ENCODE measurements at places on chromosomes 16 and 17.

GRCh38 chr16:70378869-70379493, 32.3 kb downstream of the DDX19A start:
- no peak overlapping the region for H3K27ac ChIP-seq
- H3K4me1 ChIP-seq: peaks cover 18% of the 10 kb centered on the region
- H3K4me3 ChIP-seq: peak overlapping the region; percentile 94
- peaks cover 40% of the 10 kb centered on the region for H3K36me3 ChIP-seq

DNA sequence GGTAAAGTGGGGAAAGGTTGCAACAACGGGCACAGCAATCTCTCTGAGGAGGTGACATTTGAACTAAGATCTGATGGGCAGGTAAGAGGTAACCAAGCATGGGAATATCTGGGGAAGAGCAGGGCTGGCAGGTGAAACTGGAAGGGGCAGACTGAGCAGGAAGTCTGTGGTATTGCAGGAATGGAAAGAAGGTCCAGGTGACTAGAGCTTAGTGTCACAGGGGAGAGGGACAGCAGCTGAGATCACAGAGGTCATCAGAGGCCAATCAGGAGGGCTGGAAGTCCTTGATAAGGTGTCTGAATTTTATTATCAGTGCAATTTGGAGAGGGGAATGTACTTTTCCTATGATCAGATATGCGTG, 73.3 kb upstream of the DHX40 start:
- H3K27ac ChIP-seq: no peak overlapping the region
- no peak overlapping the region for H3K4me3 ChIP-seq
- no peak for DNase-seq
- H3K4me1 ChIP-seq: peaks cover 6% of the 10 kb centered on the region
- H3K36me3 ChIP-seq: no peaks in the 10 kb centered on the region
- peaks cover 22% of the 10 kb centered on the region for H3K27me3 ChIP-seq

DNA sequence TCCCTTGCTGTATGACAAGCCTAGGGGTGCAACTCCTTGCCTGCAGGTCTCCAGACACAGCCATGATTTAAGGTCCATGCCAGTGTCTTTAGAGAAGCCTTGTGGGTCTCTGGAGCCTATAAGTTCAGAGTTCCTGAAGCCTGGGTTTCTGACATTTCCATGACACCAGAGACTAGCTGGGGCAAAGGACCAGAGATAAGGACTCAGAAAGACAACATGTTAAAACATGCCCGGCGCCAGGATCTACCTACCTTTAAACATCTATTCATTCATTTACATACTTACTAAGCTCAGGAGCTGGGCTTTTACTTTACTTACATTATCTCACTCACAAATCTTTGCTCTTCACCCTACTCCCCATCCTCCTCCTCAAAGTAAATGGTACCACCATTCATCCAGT, 1.5 kb downstream of the MRPL27 start:
- peaks cover 32% of the 10 kb centered on the region for H3K4me1 ChIP-seq
- no peak overlapping the region for H3K27ac ChIP-seq
- peaks cover 42% of the 10 kb centered on the region for H3K36me3 ChIP-seq
- DNase-seq: no peak

GRCh38 chr17:50062293-50063243, 6.7 kb downstream of the ITGA3 start:
- no peaks in the 10 kb centered on the region for H3K36me3 ChIP-seq
- DNase-seq: no peak
- peaks cover 45% of the 10 kb centered on the region for H3K4me1 ChIP-seq
- H3K27me3 ChIP-seq: peaks cover 34% of the 10 kb centered on the region
- no peak overlapping the region for H3K27ac ChIP-seq
- H3K4me3 ChIP-seq: no peak overlapping the region

DNA sequence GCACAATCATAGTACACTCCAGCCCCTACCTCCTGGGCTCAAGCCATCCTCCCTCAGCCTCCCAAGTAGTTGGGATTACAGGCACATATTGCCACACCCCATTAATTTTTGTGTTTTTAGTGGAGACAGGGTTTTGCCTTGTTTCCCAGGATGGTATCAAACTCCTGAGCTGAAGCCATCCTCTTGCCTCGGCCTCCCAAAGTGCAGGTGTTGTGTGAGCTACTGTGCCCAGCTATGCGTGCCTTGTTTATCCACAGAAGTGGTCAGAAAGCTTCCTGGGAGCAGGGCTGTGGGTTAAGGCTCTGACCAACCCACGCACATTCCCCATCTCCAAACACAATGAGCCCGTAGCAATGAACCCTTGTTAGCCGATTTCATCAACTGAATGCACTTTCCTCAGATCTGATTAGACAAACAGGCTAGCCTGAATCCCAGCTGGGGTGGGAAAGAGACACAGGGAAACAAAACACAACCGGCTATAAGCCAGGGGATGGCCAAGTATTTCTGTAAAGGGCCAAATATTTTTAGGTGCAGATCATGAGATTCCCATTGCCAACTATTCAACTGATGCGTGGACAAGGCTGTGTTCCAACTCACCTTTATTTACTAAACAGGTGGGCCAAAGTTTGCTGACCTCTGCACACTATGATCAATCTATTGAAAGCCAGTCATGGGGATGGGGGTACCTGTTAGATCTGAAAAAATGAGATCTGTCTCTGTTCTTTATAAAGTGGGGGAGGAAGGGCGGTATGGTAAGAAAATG, 193.6 kb downstream of the CPPED1 start:
- H3K4me1 ChIP-seq: no peaks in the 10 kb centered on the region
- DNase-seq: no peak
- H3K4me3 ChIP-seq: no peak overlapping the region
- peaks cover 7% of the 10 kb centered on the region for H3K27me3 ChIP-seq

DNA sequence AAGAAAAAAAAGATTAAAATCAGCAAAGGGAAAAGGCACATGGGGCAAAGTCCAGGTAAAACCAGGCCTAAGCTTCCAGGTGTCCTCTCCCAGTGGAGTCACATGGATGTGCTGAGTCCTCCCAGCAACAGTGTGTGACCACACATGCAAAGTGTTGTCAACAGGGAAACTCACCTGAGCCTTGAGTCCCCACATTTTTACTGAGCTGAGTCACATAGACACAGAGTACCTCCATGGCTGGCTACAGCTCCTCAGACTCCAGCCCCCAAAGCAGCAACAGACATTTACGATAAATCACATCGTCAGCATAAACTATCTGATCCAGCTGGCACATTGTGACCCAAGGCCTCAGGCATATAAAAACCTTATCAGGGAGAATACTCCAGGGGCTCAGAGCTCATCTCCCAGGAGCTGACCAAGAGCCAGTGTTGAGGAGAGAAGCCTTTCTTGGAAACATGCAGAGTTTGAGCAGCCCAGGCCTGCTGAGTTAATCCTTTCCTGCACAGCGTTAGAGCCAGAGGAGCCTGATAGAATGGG, 20.5 kb downstream of the ERCC4 start:
- DNase-seq: no peak
- no peaks in the 10 kb centered on the region for H3K4me1 ChIP-seq
- peak overlapping the region; percentile 8 for H3K27ac ChIP-seq
- H3K36me3 ChIP-seq: peaks cover 47% of the 10 kb centered on the region
- H3K27me3 ChIP-seq: no peaks in the 10 kb centered on the region
- no peak overlapping the region for H3K4me3 ChIP-seq

- H3K27me3 ChIP-seq: peaks cover 39% of the 10 kb centered on the region
- H3K4me1 ChIP-seq: peaks cover 23% of the 10 kb centered on the region
- H3K4me3 ChIP-seq: no peak overlapping the region
- no peak overlapping the region for H3K27ac ChIP-seq
Observed at GRCh38 chr16:5041600-5042133, 7.9 kb upstream of the NAGPA start.

- no peak overlapping the region for H3K27ac ChIP-seq
- H3K27me3 ChIP-seq: no peaks in the 10 kb centered on the region
- no peak for DNase-seq
- H3K36me3 ChIP-seq: no peaks in the 10 kb centered on the region
Observed at GRCh38 chr17:65226227-65226626, 89.1 kb downstream of the RGS9 start.

- peaks cover 12% of the 10 kb centered on the region for H3K36me3 ChIP-seq
- H3K27ac ChIP-seq: no peak overlapping the region
- H3K27me3 ChIP-seq: peaks cover 10% of the 10 kb centered on the region
- no peak overlapping the region for H3K4me3 ChIP-seq
- H3K4me1 ChIP-seq: peaks cover 71% of the 10 kb centered on the region
- no peak for DNase-seq
Observed at GRCh38 chr16:87368029-87368770, 15.4 kb downstream of the FBXO31 start.

- H3K27ac ChIP-seq: no peak overlapping the region
- H3K4me1 ChIP-seq: peaks cover 31% of the 10 kb centered on the region
- DNase-seq: peak; percentile 82
- peaks cover 10% of the 10 kb centered on the region for H3K36me3 ChIP-seq
- H3K4me3 ChIP-seq: no peak overlapping the region
Observed at GRCh38 chr17:76000016-76000754, 470 bp upstream of the CDK3 start.

GRCh38 chr17:79075861-79076406, 1.3 kb downstream of the ENGASE start:
- peaks cover 17% of the 10 kb centered on the region for H3K36me3 ChIP-seq
- H3K27ac ChIP-seq: no peak overlapping the region
- no peak for DNase-seq
- peak overlapping the region; percentile 90 for H3K4me3 ChIP-seq
- H3K4me1 ChIP-seq: peaks cover 10% of the 10 kb centered on the region

GRCh38 chr16:76818606-76819181, 372.3 kb upstream of the MON1B start:
- H3K4me1 ChIP-seq: no peaks in the 10 kb centered on the region
- no peak overlapping the region for H3K4me3 ChIP-seq
- H3K36me3 ChIP-seq: no peaks in the 10 kb centered on the region
- DNase-seq: no peak

DNA sequence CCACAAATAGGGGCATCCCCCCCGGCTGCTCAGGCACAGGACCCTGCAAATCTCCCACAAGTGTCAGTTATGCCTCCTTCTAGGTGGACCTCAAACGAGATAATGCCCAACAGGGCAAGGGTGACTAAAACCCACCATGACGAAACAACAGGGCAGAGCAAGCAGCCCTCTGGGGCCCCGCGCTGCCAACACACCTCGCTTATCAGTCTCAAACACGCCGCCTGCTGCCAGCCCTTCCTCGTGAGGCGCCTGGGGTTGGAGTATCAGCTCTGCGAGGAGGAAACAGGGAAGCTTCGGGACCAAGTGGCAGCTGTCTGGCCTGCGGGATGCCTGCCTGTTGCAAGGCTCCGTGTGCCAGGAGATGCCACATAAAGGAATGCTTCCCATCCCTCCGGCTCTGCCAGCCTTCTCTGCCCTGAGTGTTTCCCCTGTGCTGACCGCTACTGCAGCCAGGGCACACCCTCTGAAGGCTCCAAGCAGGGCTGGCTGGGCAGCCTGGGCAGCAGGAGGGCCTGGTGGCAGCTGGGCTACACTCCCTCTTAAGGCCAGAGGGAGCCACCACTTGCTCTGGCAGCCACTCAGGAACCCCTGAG, 2.5 kb downstream of the SMIM5 start:
- peaks cover 3% of the 10 kb centered on the region for H3K27me3 ChIP-seq
- H3K36me3 ChIP-seq: no peaks in the 10 kb centered on the region
- peaks cover 39% of the 10 kb centered on the region for H3K4me1 ChIP-seq
- no peak overlapping the region for H3K4me3 ChIP-seq
- no peak overlapping the region for H3K27ac ChIP-seq

DNA sequence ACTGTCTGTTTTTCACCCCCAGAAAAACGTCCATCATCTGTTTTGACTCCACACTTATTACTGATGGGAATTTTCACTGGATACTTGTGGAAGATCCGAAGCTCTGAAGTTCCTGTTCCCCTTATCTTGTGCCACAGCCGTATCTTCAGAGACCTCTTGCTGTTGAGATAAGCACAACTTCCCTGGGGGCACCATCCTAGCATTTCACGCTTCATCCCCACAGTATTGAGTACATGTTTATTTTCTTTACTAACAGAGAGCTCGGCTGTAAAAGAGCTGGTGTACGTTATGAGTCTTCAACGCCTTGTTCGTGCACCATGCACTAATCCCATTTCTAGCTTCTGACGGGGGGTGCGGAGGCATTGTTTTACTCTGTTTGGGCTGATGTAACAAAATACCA, 813.6 kb upstream of the EEF2KMT start:
- no peaks in the 10 kb centered on the region for H3K36me3 ChIP-seq
- no peak for DNase-seq
- H3K27ac ChIP-seq: peak overlapping the region; percentile 84
- peaks cover 19% of the 10 kb centered on the region for H3K4me1 ChIP-seq
- no peak overlapping the region for H3K4me3 ChIP-seq

DNA sequence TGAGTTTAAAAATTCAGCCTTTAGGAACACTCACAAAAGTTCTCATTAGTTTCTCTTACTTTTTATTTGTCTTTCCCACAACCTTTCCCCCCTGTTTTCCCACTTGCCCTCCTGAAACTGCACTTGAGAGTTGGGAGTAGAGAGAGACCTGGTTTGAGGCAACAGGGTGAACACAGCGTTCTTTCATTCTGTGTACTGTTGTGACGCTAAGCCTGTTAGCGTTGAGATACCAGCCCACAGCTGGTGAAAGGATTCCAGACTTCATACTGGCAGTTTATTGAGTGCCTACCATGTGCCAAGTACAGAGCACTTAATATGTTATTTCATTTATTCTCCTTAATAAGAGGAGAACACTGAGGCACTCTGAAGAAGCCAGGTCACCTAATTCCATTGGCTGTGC, 10.3 kb downstream of the TNRC6C start:
- peaks cover 16% of the 10 kb centered on the region for H3K4me1 ChIP-seq
- DNase-seq: no peak
- no peak overlapping the region for H3K27ac ChIP-seq
- no peaks in the 10 kb centered on the region for H3K27me3 ChIP-seq
- H3K36me3 ChIP-seq: no peaks in the 10 kb centered on the region

GRCh38 chr17:44063704-44064639, 2.5 kb downstream of the LSM12 start:
- no peaks in the 10 kb centered on the region for H3K27me3 ChIP-seq
- peak overlapping the region; percentile 59 for H3K4me3 ChIP-seq
- peaks cover 39% of the 10 kb centered on the region for H3K4me1 ChIP-seq
- peaks cover 53% of the 10 kb centered on the region for H3K36me3 ChIP-seq
- H3K27ac ChIP-seq: peak overlapping the region; percentile 85

DNA sequence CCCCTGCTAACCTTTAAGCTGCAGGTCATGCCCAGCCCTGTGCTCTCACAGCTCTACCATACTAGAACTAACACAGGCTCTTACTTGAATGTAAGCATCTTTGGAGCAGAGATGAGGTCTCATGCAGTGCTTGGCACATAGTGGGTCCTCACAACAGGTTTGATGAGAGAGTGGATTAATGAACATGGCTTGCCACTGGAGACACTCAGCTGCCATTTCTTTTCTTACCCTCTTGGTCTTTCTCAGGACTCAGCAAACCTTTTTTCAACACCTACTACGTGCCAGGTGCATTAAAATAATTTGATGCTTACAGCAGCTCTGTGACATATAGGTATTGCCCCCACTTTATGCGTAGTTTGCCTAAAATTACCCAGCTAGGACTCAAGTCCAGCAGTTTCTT, 133.2 kb downstream of the MSI2 start:
- H3K4me1 ChIP-seq: peaks cover 57% of the 10 kb centered on the region
- no peak overlapping the region for H3K4me3 ChIP-seq
- H3K27me3 ChIP-seq: peaks cover 9% of the 10 kb centered on the region
- DNase-seq: no peak
- peaks cover 95% of the 10 kb centered on the region for H3K36me3 ChIP-seq
